Stimulated activated naive CD4-positive, alpha-beta T cell treated with Interleukin-2 at 50 U/mL for 16 hours (primary cell): ENCODE measurements at places on chromosomes 7 and 10.

DNA sequence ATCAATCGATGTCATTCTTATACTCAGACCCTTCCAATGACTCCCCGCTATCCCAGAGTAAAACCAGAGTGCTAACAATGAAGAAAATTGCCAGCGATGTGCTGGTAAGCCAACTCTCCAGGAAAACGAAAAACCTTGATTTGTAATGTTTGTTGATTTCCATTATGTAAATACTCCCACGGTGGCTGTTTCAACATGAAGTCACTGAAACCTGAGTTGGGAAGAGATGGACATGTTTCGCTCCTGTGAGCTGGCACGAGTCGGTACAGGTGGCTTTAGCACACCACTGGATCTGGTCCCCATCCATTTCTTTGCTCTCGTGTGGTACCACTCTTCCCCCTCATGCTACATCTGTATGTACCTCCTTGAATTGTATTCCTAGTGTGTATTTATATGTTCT is 52.9 kb downstream of the AP3M1 start:
- no peak for DNase-seq

DNA sequence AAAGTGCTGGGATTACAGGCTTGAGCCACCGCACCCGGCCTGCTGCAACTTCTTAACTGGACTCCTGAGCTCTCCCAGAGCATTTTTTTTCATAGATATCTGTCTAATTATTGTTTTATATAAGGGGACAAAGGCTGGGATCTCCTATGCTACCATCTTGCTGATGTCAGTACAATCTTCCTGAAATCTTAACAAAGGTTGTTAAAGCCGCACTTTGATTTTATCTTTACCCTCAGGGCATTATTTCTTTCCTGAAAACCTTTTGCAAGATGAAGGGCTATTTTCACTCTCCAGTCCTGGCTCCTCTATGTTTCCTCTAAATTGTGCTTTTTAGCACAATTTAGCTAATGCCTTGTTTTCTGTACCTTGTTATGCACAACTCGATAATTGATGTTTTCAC is 102.9 kb downstream of the EPC1 start:
- no peak for DNase-seq

GRCh38 chr7:152607007-152607406 is 68.9 kb downstream of the XRCC2 start:
- DNase-seq: no peak

DNA sequence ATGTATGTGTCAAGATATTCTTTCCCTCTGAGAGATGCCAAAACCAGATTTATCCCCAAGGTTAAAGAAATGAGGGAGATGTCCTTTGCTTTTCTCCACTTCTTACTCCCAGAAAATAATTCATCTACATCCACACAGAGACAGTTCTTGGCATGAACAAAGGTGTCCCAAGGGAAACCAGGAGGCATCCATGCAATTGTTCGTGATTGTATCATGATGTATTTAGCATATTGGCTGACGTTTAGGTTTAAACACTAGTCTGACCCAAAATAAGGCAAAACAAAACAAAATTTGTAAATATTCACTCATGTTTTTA is 223.9 kb downstream of the C7orf25 start:
- no peak for DNase-seq

DNA sequence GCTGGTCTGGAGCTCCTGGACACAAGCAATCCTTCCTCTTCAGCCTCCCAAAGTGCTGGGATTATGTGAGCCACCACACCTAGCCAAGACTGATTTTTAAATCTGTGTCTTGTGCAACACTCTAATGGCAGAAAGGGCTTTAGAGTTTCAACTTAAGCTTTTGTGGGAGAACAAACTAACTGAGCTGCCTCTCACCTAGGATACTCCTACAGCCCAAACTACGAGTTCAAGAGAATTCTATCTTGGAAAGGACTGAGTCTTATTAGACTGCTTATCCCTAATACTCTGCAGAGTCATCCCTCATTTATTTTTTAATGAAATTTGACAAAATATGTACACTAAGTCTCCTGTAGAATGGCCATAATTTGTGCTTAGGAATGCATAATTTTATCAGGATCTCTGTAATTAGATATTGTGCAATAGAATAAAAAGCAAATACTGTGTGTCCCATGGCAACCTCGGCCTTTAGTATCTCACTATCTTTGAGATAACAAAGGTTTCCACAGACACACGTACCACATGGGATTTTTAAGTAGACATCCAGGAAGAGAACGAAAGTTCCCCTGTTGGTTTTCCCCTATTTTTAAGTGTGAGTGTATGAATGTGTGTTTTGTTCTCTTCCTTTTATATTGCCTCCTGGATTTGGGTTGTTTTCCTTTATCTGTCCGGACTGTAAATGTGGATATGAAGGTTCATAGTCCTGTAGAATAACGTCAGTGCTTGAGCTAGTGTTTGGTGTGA is 199.4 kb upstream of the TCF7L2 start:
- DNase-seq: no peak

GRCh38 chr10:114479836-114480235 is 75.5 kb upstream of the AFAP1L2 start:
- no peak for DNase-seq

GRCh38 chr7:11185179-11185815 is 211.6 kb downstream of the PHF14 start:
- DNase-seq: no peak

DNA sequence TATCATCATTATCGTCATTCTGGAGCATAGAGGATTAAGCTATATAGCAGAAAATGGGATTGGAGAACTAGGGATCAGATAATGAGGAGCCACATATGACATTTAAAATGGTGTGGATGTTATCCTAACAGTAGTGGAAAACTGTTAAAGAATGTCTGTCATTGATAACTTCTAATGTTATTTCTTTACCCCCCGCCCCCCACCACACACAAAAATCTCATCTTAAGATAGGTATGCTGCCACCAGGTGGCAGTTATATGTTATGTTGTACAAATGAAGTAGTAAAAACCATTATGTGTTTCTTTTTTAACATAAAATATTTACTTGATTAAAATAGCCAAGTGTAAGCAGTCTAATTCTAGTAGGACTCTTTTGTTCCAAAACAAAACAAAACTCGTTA is 13.0 kb downstream of the AKAP9 start:
- no peak for DNase-seq

- DNase-seq: no peak
Observed at GRCh38 chr10:10125676-10126075, 892.0 kb upstream of the CELF2 start.

DNA sequence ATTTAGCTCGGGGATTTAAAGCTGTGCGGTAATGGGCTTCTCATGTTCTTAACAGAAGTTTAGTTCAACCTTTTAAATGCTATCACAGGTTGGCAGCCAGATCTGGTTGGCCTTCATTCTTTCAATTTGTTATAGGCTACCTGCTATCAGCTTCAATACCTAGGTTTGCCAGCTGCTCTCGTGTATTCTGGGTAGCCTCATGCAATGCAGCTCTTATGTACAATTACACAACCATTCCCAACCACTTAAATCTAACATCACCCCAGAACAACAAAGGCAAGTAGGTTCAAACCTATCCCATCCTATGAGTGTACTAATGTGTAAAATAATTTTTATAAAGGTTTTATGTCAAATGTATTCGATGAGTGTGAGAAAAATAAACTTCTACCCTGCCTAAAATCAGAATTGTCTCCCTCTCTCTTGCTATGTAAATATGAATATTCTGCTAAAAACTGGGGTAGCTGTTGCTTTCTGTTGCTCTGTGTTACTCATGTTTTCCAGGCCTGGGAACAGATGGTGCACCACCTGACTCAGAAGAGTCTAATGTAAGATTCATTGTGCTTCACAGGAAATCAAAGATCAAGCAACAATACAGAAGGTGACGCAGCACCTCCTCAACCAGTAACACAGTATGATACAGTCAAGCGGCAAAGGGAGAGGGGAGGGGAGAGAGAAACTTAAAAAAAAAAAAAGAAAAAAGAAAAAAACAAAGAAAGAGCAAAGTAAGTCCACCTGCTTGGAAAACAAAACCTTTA is 188.6 kb downstream of the ETV1 start:
- no peak for DNase-seq

DNA sequence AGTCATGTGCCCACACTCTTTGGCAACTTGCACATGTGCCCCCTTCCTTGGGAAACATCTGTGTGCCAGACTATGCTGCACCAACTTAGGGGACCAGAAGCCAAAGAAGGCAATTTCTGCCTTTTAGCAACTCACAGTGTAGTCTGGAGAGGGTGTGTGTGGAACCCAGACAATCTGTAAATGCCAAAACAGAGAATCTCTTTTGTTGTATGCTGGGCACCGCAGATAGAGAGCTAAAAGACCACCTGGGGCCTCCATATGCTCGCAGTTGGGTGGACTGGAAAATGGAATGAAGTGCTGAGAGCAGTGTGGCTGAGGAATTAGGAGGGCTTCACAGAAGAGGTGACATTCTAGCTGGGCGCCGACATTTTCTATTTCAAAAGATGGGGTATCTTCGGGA is 26.4 kb downstream of the UBTD1 start:
- no peak for DNase-seq

GRCh38 chr7:91373111-91373800 is 109.0 kb downstream of the FZD1 start:
- DNase-seq: no peak

DNA sequence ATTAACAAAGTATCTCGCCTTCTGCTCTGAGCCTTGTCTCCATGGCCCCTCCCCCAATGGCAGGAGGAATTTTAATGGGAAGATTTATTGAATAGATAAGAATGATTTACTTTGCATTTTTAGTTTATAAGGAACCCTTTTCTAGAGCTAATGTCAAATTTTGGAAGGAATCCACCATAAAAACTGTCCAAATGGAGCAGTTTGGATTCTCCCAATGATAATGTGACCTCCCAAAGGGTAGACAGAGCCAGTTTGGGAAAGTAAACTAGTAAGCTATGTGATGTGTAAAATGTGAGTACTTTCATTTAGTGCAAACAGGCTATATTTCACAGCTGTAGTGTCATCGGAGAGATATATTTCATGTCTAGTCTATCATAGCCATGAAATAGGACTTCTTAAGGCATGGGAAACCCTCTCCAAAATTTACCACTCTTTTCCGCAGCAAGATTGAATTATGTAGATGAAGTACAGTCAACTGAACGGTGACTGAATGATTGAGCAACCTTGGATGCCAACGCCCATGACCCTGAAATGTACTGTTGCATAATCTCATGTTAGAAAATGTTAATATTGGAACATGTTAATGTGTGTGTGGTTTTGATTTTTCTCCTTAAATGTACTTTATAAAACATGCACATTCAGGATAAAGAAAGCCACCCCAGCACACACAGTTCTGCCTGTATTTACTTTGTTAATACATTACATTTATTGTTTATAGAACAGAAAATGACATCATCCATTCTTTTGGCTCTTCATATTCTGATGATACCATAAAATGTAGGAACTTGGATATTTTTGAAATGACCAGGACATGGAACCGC is 140.6 kb downstream of the NRP1 start:
- DNase-seq: no peak

GRCh38 chr10:79400146-79401004 is 45.0 kb downstream of the ZCCHC24 start:
- DNase-seq: no peak

GRCh38 chr7:64494912-64495461 is 67.9 kb downstream of the ZNF680 start:
- no peak for DNase-seq

GRCh38 chr7:103124429-103124979 is 24.4 kb downstream of the NAPEPLD start:
- DNase-seq: no peak

DNA sequence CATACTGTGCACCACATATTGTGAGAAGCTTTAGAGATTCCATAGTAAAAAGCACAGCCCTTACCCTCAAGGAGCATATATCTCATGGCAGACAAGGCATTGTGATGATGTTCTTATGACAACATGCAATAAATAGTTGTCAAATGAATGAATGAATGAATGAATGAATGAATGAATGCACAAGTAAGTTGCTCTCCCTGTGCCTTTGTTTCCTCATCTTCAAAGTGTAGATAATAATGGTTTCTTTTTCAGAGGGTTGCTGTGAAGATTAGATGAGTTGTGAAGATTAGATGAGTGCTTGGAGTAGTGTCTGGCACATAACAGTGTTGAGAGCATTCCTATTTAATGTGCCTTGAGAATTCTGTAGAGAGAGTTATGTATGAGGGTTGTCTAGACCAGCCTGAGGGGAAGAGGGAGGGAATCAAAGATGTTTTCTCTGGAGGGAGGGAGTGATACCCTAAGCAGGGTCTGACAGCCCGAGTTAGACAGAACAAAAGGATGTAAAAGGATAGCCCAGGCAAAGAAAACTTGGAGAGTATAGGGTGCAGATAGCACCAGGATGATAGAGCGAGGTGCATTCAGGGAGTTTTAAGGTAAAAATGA is 217.2 kb downstream of the RELN start:
- DNase-seq: no peak

DNA sequence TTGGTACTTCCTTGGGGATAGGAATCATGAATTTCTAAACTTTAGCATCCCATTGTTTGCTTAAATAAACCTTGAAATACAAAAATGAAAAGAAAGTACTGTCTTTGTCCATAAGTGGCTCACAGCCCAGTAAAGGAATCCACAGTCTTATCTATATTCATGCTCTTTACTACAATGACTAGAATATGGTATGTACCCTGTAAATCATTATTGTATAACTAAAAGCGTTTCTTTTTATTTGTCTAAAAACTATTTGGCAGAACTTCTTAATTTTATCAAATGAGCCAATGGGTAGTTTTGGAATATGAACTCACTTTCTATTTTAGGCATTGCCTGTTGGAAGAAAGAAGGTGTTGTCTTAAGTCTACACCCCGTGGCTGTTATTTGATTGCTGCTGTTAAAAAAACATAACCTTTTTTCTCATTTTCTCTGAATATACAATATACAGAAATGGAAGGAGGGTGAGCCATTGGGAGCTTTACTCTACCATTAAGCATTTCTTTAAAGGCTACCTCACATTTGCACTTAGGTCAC is 12.4 kb upstream of the STRIP2 start:
- no peak for DNase-seq

- DNase-seq: no peak
Observed at GRCh38 chr7:141649137-141649864, 52.7 kb downstream of the DENND11 start.

GRCh38 chr7:68964060-68964459 is 634.2 kb upstream of the AUTS2 start:
- DNase-seq: no peak

DNA sequence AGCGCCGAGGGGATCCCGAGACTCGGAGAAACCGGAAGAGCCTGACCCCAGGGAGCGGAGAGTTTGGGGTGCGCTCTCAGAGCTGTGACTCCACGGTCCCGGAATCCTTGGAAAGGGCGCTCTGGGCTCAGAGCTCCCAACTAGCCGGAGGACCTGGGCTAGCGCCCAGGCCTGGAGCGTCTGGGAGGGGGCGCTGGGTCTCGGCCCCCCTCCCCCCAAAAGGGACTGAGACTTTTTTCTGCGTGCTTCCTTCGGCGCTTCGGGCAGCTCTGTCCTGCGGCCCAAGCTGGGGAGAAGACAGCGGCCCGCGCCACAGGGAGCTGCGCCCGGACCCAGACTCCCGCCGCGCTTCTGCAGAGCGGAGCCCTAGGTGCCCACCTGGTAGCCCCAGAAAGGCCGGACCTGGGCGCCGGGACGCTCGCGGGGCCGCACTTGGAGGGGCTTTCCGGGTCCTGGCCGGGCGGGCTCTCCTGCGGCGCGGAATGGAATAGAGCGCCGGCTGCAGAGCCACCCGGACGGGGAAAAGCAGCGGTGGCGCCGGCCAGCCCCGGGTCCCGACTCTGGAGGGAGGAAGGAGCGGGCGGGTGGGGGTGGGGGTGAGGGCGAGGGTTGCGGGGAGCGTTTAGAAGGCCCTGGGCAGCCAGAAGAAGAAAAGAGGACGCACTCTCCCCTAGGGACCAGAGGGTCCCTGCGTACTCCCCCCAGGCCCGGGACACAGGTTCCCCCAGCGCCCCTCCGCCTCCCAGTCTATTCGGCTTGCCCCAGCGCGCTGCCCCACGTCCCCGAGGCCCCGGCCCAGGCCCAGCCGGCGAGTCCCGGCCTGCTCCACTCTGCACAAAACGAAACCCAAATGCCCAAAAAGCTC is 4.7 kb downstream of the ZNF503 start:
- DNase-seq: no peak
